ENCODE measurements at places on chromosomes 3 and 15.

DNA sequence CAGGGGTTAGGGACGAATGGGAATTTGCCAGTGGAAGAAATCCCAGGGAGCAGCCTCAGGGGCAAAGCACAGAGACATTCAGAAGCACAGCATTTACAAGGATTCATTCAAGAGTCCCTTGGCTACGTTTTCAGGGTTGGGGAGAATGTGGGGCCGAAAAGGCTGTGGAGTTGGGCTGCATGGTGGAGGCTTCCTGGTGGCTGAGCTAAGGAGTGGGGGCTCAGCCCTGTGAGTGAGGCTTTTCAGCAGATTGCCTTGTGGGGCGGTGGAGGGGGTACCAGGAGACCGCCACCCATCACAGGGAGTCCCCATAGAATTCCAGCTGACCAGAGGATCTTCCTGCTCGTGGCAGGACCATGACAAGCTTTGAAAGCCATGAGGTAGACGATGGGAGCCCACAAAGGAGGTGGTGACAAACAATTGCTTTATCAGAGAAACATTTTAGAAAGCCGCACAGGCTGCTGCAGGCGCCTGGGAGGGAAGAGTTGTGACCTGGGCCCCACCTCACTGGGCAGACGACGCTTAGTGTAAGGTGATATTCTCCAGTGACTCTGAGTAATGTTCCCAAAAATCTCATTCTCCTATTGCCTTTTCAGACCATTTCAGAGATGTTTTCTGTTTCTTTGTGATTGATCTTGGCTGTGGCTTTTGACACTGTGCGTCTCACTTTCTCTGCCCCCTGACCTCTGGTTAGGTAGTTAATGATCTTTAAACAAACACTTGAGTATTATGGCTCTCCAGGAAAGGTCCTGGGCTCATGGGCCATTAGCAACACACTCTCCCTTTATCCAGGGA is 128.0 kb downstream of the DNAJB8 start:
- DNase-seq = no peak

- no peak for DNase-seq
Measured at GRCh38 chr3:34388830-34389229, 590.4 kb downstream of the PDCD6IP start.

DNA sequence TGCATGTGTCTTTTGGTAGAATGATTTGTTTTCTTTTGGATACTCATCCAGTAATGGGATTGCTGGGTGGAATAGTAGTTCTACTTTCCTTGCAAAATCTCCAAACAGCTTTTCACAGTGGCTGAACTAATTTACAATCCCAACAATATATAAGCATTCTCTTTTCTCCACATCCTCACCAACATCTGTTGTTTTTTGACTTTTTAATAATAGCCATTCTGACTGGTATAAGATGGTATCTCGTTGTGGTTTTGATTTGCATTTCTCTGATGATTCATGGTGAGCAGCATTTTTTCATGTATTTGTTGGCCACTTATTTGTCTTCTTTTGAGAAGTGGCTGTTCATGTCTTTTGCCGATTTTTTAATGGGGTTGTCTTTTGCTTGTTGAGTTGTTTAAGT is 55.8 kb downstream of the ST8SIA2 start:
- no peak for DNase-seq

DNA sequence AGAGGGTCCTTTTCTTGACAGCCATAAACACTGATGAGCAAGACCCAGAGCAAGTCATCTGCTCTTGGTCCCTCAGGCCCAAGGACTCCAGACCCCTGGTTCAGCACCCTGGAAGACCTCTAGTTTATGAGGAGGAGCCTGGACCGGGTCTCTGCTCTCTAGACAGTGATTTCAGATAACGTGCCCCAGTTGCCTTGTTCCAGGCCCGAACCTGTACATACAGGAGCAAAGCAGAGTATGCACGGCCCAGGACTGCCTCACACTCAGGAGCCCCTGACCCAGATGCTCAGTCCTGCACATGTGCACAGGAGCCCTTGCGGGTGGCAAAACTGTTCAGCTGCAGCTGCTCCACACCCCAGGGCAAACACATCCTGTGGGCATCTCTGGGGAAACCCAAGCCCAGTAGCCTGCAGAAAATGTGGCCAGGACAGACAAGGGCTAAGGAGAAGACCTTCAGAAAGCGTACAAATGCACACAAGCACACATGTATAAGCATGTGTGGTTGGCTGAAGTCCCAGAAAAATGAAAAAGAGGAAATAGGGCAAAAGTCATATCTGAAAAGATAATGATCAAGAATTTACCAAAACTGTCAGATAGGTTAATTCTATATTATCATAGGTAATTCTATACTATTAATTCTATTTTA is 59.9 kb upstream of the CORO2B start:
- no peak for DNase-seq

DNA sequence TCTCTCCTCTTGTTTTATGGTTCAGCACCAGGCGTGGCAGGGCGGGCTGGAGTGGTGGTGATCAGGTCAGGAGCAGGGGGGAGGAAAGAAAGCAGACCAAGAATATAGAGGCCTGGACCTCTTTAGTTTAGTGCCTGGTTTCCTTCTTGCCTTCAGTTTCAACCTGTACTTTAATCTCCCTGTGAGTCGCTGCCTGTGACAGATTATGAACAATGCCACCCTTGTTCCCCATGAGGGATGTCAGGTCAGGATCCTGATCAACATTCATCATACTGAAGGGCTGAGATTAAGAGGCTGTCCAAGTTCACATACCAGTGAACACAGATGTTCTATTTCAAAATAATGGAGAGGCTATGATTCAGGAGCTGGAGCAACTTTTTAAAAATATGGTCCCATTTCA is 11.4 kb downstream of the ENTPD3 start:
- no peak for DNase-seq

GRCh38 chr15:94229591-94230369 is 1.6 kb upstream of the MCTP2 start:
- DNase-seq = peak; percentile 66

All from GM13977 (cell line).